ENCODE measurements at places on chromosomes 16 and 17.

DNA sequence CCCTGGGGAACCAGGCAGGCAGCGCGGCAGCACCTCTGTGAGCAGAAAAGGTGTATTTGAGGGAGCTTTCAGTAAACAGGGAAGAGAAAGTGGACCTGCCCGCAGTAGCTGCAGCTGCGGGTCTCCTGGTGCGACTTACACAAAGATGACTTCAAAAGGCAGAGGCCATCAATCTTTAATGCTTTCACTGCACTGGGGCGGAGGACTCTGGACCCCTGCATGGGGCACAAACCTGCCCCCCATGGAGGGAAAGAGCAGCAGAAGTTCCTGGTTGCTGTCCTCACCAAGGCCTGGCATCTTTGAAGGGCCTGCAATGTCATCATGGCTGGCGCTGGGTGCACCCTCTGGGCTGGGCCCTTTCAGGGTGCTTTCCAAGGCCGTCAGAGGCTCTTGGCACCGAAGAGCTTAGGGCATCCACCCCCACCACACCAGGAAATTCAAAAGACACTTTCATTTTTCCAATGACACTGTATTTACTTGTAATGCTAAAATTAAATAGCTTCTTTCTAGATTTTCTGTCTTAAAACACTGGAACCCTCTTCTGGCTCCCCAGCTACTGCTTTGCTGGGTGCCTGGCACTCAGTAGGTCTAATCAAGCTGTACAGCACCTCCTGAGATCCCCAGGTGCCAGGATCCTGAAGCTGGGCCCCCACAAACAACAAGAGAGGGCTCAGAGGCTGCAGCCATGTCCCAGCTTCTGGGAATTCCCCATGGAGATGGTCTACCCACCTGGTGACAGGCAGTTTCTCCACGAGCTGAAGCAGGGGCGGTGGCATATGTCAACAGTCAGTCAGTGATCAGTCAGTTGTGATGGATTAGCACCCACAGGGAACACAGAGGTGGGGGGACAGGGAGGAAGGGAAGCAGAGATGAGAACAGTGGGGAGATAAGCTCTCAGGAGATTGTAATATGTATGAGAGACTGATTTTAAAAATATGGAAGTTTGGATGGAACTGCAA is 2.1 kb upstream of the CACNG1 start:
- no peak for DNase-seq

DNA sequence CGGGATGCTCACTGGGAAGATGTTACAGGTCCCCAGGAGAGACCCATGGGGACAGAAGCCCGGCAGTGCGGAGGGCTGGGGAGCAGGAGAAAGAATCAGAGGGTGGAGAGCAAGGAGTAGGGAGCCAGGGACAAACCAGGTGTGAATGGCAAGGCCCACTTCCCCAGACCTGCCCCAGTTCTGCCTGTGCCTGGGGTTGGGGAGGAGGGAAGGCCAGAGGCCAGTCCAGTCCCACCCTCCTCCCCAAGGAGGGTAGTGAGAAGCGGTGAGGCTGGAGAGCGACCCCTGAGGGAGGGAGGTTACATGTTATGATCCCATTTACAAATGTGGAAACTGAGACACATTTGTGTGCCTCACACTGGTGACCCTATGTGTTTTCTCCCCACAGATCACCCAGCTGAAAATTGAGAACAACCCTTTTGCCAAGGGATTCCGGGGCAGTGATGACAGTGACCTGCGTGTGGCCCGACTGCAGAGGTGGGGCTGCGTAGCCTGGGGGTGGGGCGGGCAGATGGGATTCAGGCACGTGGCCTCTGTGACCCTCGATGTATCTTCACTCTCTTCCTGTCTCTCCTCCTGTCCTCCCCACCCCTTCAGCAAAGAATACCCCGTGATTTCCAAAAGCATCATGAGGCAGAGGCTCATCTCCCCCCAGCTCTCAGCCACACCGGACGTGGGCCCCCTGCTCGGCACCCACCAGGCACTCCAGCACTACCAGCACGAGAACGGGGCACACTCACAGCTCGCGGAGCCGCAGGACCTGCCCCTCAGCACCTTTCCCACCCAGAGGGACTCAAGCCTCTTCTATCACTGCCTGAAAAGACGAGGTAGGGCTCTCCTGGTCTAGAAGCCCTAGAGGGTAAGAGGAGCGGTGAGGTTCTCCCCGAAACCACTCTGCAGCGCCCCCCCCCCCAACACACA is 27.5 kb downstream of the TBX4 start:
- no peak for DNase-seq

DNA sequence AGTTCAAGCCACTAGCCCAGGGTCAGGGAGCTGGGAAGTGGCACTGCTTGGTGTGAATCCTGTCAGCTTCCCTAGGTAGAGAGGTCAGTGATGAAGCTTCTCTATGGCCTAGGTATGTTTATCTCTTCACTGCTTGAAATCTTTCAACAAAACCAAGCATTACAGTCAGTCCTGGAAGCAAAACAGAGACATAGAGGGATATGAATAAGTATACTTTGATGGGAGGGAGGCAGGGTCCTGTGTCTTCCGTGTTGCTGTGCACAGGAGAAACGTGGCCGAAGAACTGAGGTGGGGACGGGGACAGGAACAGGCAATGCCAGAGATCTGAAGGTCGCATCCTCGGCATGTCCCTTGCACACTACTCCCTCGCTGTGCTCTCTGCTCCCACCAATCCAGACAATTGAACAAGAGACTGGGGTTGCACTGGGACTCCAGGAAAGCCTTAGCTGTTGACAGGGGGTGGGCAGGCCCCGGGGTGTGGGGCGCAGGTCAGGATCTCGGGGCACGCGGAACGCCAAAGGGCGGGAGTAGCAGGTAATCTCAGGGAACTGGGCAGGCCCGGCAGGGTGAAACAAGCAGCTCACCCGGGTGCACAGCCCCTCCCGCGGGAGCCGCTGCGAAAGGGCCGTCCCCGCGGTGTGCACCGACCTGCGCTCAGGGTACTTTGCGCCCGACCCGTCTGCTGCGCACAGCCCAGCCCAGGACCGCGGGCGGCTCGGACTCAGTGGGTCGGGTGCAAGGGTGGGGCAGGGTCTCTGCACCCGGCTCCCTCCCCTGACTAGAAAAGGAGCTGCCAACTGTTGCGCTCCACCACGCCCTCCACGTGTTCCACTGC is at the start of gene MT1H:
MT1H (plus strand) TSS at position 810 of the 835 bp plus-strand sequence. CDS start 71 bp downstream, outside the sequence.
- DNase-seq, result no peak

- no peak for DNase-seq
Measured at GRCh38 chr16:88744577-88745521, 38.5 kb downstream of the CTU2 start.

DNA sequence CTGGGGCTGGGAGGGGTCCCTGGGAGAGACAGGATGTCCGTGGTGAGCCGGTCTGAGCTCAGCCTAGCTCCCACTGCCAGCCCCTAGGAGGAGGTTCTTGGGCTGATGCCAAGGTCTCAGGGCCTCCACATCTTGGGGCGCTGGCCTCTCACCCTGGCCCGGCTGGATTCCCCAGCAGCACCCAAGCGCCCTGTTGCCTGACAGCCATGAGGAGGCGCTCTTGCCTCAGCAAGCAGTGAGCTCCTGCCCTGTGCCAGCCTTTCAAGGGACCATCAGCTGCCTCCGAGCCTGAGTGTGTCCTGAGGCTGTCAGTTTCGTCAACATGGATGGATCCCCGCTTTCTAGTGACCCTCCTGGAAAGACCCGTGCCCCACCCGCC is 234.9 kb upstream of the CIBAR2 start:
- DNase-seq, result no peak

DNA sequence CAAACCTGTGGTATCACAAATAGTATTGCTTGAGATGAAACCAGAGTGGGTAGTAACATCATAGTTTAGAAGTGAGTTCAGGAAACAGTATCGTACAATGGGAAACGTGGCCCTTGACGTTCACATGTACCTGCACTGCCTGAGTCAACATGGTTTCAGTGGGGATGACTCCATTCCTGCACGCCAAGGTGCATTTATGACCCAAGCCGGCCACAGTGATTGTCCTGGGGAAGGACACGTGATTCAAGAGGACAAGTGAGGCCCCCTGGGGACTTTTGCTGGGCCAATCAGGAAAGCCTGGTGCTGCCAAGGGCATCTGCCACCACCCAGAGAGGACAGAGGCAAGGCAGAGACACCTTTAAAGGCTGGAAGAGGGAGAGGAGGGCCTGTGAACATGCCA is 119.2 kb downstream of the AXIN2 start:
- no peak for DNase-seq

- DNase-seq, result no peak
Measured at GRCh38 chr17:2227025-2227699, 76.4 kb downstream of the SMG6 start.

GRCh38 chr17:66549311-66549704 is 246.9 kb downstream of the PRKCA start:
- peak; percentile 63 for DNase-seq

GRCh38 chr17:7004398-7005253 is 7.8 kb upstream of the RNASEK start:
- DNase-seq, result peak; percentile 22

GRCh38 chr17:17959520-17960361 is 12.5 kb downstream of the TOM1L2 start:
- DNase-seq, result no peak

DNA sequence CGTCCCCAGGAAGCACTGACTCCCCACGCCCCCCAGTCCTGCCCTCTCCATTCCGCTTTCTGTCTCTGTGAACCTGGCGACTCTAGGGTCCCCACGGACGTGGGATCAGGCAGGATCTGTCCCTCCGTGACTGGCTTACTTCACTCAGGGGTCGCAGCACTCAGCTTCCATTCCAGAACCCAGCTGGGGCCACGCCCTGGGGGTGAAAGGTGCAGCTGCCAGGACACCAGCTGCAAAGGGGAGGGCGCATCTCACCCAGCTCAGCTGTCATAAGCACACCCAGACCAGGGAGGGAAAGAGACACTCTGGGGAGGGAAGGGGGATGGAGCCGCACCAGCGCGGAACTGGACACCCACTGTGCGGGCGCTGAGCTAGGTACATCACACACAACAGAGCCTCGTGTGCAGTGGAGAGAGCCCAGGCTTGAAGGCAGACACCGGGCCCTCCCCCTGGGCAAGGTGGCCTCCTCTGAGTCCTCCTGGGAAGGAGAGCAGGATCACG is 18.5 kb upstream of the HEXD start:
- DNase-seq, result no peak

- no peak for DNase-seq
Measured at GRCh38 chr16:53744449-53744848, 40.5 kb downstream of the FTO start.

- DNase-seq, result no peak
Measured at GRCh38 chr16:66095676-66096075, 270.8 kb upstream of the CDH5 start.

DNA sequence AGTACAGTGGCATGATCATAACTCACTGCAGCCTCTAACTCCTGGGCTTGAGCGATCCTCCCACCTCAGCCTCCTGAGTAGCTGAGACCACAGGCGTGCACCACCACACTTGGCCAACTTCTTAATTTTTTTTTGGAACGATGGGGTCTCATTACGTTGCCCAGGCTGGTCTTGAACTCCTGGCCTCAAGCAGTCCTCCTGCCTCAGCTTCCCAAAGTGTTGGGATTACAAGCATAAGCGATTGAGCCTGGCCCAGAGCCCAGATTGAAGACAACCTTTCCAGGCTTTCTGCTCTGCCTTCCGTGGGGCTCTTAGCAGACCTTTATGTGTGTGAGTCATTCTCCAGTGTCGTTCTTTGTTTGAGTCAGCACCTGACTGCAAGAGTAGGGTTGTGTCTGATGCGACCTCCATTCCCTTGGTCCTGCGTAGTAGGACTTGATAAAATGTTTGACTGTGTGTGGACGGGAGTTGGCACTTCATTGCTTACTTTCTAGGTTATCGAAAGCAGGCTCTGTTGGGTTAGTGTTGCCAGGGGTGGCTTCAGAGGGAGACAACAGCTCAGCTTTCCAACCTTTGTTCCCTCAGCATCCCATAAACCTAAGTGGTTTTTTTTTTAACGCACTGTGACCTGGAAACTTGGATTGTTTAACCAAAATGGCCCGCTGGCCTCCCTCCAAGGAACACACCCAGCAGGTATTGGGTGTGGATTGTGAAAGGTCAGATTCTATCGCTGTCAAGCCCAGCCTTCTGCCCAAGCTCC is 26.4 kb downstream of the EEF2K start:
- no peak for DNase-seq

- no peak for DNase-seq
Measured at GRCh38 chr16:21274172-21274726, 3.8 kb downstream of the CRYM start.

DNA sequence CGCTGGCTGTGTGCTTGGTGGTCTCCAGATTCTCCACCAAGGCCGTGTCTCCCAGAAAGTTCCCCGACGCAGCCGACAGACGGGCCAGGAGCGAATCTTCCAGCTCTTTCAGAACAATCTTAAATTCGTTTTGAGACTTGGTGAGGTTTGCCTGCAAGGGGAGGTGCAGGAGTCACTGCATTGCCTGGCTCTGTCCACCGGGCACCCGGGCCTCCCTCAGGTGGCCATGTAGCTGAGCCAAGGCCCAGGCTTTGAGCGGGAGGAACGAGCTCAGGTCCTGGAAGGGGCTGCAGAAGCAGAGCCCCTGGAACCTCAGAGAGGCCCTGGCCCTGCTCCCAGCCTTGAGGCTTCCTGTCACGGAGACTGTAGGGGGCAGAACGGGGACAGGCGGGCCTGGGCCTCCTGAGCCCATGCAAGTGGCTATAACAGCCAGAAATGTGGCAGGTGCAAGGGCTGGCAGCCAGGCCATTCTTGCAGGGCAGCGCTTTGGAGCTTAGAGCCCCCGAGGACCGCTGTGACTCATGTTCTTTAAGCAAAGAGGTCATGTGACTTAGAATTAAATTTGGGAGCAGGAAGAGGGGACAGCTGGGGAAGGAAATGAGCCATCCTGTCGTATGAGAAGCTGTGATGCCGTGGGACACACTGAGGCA is 72.4 kb downstream of the PGS1 start:
- DNase-seq, result no peak

DNA sequence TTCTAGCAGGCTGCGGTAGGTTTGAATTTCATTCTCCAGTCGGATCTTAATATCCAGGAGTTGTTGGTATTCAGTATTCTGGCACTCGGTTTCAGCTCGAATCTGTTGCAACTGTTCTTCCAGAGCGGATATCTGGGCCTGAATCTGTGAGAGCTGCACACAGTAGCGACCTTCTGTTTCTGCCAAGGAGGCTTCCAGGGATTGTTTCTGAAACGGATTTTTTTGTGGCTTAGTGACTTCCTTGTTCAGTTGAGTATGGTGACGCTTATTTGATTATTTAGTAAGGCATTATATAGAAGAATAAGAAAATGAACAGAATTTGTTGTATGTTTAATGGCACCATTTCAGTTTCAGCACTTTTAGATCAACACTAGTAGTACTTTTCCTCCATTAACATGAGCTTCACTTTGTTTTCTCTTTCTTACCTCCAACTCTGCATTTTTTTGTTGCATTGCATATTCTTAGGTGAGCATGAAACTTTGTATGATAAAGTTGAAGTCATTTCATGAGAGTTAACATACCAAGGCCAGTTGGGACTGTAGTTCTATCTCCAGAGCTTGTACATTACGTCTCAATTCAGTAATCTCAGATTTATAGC is 2.8 kb downstream of the KRT10 start:
- DNase-seq, result no peak
